ENCODE measurements at places on chromosomes 6 and 20. TPM values are rescaled to one million over a fixed set of nuclear protein-coding genes. Genes with fewer than 3 reads are reported as not detected.

GRCh38 chr6:41976794-41977484 is 35.3 kb upstream of the CCND3 start:
- no peak overlapping the region for H3K4me3 ChIP-seq
- H3K27me3 ChIP-seq = no peaks in the 10 kb centered on the region
- peak; percentile 88 for DNase-seq
- H3K4me1 ChIP-seq = peaks cover 13% of the 10 kb centered on the region
- H3K36me3 ChIP-seq = no peaks in the 10 kb centered on the region

- peaks cover 54% of the 10 kb centered on the region for H3K36me3 ChIP-seq
- DNase-seq = peak; percentile 87
Observed at GRCh38 chr20:63708301-63709148, 686 bp downstream of the ZGPAT start.

GRCh38 chr20:61023612-61024011 is 228.4 kb upstream of the CDH4 start:
- no peak for DNase-seq
- no peaks in the 10 kb centered on the region for H3K36me3 ChIP-seq
- H3K4me3 ChIP-seq = no peak overlapping the region
- H3K27ac ChIP-seq = no peak overlapping the region
- H3K27me3 ChIP-seq = no peaks in the 10 kb centered on the region

DNA sequence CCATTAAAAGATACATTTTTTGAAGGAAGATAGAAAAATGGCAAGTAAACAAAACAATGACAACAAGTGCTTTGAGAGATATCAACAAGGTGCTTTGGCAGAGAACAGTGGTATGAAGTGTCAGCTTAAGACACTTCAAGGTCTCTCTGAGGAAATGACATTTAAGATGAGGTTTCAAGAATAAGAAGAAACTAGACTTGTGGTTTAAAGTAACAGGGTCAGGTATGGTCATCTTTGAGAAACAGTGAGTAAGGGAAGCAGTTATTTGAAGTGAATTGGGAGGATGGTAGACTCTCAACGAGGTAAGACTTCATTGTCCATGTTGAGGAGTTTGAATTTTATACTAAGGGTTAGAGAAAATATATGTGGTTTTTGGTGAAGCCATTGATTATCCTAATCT is 77.8 kb downstream of the SYCP2L start:
- no peak for DNase-seq
- no peak overlapping the region for H3K27ac ChIP-seq
- no peaks in the 10 kb centered on the region for H3K36me3 ChIP-seq
- H3K4me3 ChIP-seq = no peak overlapping the region
- peaks cover 3% of the 10 kb centered on the region for H3K27me3 ChIP-seq
- peaks cover 18% of the 10 kb centered on the region for H3K4me1 ChIP-seq

DNA sequence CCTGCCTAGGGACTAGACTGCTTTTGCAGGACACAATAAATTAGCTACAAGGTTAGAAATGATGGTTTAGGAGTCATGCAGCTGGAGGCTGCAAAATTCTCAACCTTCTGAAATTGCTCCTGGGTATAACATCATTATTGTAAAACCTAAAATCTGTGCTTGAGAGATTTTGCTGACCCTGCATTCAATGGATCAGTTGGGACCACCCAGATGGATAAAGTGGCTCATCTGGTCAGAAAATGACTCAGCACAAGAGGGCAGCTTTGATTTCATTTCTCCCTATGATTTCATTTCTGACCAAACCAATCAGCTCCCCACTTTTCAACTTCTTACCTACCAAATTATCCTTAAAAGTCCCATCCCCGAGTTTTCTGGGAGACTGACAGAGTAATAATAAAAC is 367.3 kb upstream of the AGPAT4 start:
- no peaks in the 10 kb centered on the region for H3K4me1 ChIP-seq
- no peak overlapping the region for H3K27ac ChIP-seq
- DNase-seq = no peak
- no peaks in the 10 kb centered on the region for H3K36me3 ChIP-seq

BIRC7 gene
- under 0.01 TPM for total RNA-seq

PTCHD4 gene
- 6.5 TPM for total RNA-seq

Data from osteoblast (primary cell).